ENCODE measurements at places on chromosomes 1 and 21.
A peak's percentile ranks its signal among the peaks of the same experiment; 100 is the strongest.

GRCh38 chr1:153535242-153536011 lies at the start of gene S100A6:
Gene S100A6 (minus strand): TSS chr1:153535991. CDS start chr1:153535339, 652 bp downstream.
- peak; percentile 59 for DNase-seq

GRCh38 chr1:176831150-176831549 lies 333.4 kb downstream of the ASTN1 start:
- no peak for DNase-seq

DNA sequence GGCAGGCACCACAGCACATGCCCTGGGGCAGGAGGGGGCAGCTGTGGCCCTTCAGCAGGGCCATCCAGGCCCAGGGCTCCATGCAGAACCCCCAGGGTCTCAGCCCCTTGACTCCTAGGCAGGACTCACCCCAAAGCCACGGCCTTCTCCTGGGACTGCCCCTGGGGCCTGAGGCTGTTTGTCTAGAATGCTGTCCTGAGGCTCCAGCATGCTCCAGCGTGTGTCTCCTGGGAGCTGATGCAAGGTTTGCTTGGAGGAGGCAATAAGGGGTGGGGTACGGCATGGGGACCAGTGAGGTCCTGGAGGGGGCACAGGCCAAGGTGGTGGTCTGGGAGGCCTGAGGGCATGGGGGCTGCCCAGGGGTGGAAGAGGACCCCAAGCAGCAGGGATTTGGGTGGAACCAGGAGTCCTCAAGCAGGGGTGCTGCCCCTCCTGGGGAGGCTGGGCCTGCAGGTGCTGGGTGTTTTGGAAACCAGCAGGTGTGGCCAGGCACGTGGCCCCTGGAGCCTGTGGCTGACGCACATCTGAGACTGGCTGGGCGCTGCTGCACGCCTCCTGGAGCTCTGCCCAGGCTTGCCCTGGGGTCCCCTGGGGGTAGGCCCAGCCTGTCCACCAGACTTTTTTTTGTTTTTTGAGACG lies 7.8 kb upstream of the CALML6 start:
- peak; percentile 62 for DNase-seq

GRCh38 chr1:218294546-218294945 lies 9.5 kb downstream of the RRP15 start:
- DNase-seq: no peak

DNA sequence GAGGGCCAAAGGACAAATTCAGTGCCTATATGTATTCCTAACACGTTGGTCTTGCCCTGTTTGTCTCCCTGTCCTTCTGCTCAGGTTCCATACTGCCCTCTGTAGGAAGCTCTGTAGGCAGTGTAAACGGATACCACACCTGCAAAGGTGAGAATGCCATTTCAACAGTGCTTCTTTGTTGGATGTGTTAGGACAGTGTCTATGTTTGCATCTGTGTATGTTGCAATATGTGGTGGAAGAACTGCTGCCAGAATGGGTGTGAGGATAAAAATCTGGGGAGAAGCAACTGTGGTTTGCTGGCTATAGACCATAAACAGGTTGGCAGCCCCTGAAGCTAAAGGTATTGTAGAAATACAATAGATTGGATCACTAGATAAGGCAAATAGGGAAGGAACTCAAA lies 113.1 kb upstream of the BMP8A start:
- DNase-seq: no peak

- no peak for DNase-seq
These were observed 687.2 kb downstream of the MATN1 start for GRCh38 chr1:30036229-30036547.

DNA sequence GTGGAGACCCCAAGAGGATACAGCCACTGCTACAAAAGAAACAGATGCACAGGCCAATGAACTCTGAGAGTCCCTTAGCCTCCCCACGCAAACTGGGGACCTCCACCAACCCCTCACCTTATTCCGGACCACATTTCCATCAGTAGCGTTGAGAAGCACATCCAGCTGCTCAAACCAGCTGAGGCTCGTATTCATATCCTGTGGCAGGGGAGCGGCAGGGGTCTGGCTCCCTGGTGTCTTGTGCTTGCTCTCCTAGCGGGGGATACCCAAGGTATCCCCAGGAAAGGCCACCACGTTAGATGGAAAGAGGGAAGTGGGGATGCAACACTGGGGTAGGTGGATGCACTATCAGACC lies 481 bp downstream of the CCDC163 start:
- DNase-seq: no peak

GRCh38 chr21:42560517-42561179 lies 47.0 kb downstream of the SLC37A1 start:
- DNase-seq: no peak

- no peak for DNase-seq
These were observed 488 bp downstream of the FAM78B start for GRCh38 chr1:166166329-166166697.
